ENCODE measurements at places on chromosomes 3 and 15.

DNA sequence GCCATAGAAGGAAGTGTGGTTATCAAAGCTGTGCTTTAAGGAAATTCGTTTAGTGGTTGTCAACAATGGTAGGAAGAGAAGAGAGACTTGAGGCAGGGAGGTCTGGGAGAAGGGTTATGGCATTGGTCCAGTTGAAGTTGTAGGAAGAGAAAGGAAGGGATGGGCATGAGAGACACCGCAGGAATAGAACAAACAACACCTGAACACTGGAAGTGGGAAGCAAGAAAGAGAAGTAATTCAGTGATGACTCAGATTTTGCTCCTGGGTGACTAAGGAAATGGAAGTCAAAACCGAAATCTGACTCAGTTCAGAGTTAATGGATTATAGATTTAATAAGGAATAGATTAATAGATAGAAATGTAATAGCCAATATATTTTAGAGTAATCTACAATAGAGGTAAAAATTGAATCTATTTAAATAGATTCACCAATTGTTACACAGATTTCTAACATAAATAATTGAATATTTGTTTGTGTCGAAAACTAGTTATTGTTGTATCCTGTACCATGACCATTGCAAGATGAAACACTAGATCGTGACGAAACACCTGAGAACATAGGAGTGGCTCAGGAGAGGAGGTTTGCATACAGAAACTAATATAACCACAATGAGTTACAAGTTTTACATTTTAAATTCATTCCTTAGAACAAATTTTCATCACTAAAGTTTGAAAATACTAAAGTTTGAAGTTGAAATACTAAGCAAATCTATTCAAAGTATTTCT is 36.0 kb downstream of the THBS1 start:
- no peak for DNase-seq

DNA sequence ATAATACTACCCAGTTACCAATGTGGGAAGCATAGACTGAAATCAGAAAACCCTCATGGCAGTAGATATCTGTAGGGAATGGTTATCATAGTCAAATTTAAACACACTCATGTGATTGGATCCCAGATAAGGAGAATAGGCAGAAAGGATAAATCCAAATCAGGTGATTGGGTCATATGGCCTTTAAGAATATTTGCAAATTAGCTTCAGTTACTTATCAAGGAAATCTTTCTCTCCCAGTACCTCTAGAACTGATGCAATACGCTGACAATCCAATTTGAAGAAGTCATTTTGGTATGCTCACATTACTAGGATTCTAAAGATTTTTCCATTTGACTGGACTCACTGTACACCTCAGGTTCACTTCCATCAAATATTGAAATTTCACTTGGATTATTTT is 87.7 kb upstream of the MNS1 start:
- DNase-seq, result no peak

GRCh38 chr3:101141135-101141534 is 147.9 kb upstream of the ABI3BP start:
- DNase-seq, result no peak

GRCh38 chr3:133303430-133303829 is 96.4 kb upstream of the BFSP2 start:
- DNase-seq, result no peak

DNA sequence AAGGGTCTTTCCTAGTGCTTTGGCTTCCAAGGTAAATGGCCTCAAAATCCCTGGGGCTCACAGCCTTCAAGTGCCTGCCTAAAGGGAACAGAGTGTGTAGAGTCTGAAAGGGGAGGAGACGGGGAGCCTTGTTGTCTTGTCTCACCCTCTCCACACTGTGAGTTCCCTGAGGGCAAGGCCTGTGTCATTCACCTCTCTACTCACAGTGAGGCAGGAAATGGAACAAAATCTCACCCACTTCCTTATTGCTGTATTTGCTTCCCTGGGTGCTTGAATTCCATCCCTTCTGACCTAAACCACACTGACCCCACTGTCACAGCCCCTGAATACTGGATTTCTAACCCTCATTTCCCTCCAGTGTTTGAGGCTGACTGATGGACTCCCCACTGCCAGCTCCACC is 197.5 kb downstream of the EPHB1 start:
- no peak for DNase-seq

GRCh38 chr3:31157047-31157694 is 262.7 kb upstream of the GADL1 start:
- DNase-seq, result no peak

GRCh38 chr3:67605377-67605776 is 49.0 kb downstream of the SUCLG2 start:
- DNase-seq, result no peak

All from activated T-cell treated with anti-CD3 and anti-CD28 coated beads, Interleukin-2, amount 50 U/mL, for 1 hour (primary cell).